Tibial nerve (tissue), 4 donors: ENCODE measurements at places on chromosomes 11 and 22. TPM values are rescaled to one million over a fixed set of nuclear protein-coding genes. Genes with fewer than 3 reads are reported as not detected.

OSBP2 gene
- total RNA-seq = 0.66 TPM

SORL1 gene
- 14.7 TPM for total RNA-seq

SMIM35 gene
- total RNA-seq = not detected

GRCh38 chr11:32438866-32439489 is 3.6 kb upstream of the WT1 start:
- DNase-seq = no peak

GRCh38 chr11:43969543-43969942 is 27.1 kb downstream of the C11orf96 start:
- DNase-seq = no peak

GRCh38 chr11:47469361-47470179 is 20.6 kb upstream of the RAPSN start:
- DNase-seq = no peak

- peak; percentile 53 for DNase-seq
Observed at GRCh38 chr11:101126551-101127196, 2.9 kb downstream of the PGR start.

- DNase-seq = no peak
Observed at GRCh38 chr11:79330651-79331050, 110.2 kb downstream of the TENM4 start.

GRCh38 chr22:20391222-20391621 is 2.7 kb upstream of the ZNF74 start:
- no peak for DNase-seq

GRCh38 chr11:59901306-59901705 is 22.7 kb downstream of the OOSP3 start:
- no peak for DNase-seq

DNA sequence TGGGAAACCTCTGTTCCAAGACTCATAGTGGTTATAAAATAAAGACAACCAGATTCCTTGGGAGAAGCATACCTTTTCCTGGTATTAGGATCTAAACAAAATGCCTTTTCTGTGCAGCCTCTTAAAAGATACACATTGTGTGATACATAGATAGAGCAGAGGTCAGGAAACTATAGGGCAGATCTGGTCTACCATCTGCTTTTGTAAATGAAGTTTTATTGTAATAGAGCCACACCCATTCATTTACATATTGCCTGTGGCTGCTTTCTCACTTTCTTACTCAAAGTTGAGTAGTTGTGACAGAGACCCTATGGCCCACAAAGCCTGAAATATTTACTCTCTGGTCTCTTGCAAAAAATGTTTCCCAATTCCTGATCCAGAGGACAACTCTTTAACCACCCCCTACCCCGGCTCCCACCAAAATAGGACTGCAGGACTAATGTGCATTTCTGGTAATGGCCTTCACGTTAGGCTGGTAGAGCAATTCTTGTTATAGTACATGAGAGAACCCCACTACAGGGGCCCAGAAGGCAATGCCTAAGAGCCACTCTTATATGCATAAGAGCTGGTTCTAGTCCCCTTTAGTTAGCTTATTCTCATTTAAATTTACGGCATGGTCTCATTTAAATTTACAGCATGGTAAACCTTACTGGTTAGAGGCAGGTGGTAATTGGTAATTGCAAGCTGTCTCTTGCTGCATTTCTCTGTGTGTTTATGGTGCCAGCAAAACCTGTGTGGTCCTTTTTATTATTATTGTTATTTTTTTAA is 76.8 kb upstream of the YWHAH start:
- DNase-seq = no peak

GRCh38 chr11:44005063-44005701 is 42.6 kb upstream of the ACCSL start:
- no peak for DNase-seq

GRCh38 chr11:16946477-16947282 is 67.5 kb downstream of the PLEKHA7 start:
- DNase-seq = no peak

GRCh38 chr11:48006301-48006992 is 26.1 kb downstream of the PTPRJ start:
- no peak for DNase-seq

DNA sequence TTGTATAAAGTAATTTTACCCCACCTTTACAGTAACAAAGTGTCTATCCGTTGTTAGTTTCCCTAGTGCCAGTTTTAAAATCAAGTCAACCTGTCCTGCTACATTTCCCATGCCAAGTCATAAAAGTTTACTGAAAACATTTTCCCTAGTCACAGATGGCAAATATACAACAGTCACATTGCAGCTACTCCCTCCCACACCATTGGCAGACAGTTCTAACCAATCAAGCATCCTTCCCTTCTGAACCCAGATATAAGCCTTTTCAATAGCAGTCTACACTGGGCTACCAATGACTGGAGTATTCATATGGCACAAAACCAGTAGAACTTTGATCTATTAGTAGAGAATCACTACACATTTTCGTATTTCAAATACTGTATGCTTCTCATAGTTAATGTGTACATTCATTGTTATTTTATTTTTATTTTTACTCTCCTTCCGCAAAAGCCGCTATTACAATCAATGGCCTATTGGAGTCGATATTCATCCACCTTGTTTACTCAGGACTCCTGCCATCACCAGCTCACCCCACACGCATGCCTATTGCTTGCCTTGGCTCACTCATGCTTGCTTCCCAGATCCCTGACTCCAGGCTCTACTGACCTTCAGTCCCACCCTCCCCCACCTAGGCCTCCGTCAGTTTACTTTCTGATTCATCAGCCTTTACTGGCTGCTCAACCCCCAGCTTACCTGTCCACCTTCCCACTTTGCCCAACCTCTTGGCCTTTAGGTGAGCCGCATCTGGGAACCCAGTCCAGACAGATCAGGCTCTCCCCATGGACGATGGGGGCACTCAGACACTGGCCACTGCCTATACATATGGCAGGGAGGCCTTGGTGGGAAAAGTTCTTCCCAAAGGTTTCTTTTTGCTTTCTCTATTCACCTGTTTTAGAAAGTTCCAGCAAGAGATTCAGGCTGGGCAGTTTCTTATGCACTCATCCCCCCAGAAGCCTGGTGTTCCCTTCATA is 408.4 kb downstream of the SOX6 start:
- DNase-seq = no peak
